ENCODE measurements at places on chromosomes 7 and 10.

DNA sequence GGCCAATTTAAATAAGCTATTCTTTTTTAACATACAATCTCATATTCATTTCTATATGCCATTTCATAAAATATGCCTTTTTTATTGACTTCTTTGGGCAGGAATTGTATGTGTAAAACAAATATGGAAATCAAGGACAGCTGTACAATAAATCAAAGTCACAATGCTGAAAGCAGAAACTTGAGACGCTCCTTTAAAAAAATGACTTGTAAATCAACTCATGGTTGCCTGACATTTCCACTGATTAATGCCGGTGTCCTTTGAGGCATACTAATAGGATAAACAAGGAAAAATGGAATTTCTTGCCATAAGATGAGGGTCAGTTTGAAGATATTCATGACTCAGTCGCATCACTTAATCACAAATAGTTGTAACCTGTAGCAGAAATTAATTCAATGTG, 247.4 kb upstream of the TEX47 start:
- DNase-seq = peak; percentile 8

DNA sequence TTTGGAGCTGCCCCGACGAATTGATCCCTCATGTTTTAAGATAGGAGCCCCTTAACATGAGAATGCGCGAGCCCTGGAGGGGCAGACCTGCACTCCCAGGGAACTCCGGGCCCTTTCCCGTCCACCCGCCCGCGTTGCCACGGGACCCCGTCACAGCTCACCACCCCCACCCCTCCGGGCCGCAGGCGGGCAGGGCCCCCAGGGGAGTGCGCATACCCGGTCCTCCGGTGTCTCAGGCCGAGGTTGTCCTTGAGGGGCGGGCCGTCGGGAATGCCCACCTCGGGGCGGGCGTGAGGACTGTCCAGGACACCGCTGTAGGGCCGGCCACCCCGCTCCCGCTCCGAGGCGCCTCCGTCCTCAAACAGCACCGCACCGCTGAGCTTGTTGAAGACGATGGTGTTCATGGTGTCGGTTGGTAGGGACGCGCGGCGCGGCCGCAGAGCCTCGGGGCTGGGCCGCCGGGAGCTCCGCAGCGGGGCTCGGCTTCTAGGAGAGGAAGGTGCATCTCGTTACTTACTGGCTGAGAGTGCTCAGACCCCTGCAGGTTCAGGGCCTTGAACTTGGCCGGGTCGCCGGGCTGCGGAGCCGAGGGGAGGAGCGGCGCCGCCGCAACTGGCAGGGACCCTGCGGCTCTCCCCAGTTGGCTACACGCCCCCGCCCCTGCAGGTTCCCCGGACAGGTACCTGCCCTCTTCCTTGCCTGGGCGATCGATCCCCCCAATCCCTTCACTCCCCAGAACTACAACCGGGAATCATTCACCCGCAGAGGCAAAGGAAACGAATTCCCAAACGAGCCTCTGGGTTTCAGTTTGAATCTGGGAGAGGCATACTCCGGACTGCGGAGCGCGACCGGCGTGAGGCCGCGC, 2.4 kb downstream of the MKX start:
- DNase-seq = peak; percentile 17

- no peak for DNase-seq
These were observed 6.2 kb upstream of the TSPAN15 start for GRCh38 chr10:69445041-69445440.

GRCh38 chr7:137983323-137984008, 18.4 kb downstream of the CREB3L2 start:
- no peak for DNase-seq

DNA sequence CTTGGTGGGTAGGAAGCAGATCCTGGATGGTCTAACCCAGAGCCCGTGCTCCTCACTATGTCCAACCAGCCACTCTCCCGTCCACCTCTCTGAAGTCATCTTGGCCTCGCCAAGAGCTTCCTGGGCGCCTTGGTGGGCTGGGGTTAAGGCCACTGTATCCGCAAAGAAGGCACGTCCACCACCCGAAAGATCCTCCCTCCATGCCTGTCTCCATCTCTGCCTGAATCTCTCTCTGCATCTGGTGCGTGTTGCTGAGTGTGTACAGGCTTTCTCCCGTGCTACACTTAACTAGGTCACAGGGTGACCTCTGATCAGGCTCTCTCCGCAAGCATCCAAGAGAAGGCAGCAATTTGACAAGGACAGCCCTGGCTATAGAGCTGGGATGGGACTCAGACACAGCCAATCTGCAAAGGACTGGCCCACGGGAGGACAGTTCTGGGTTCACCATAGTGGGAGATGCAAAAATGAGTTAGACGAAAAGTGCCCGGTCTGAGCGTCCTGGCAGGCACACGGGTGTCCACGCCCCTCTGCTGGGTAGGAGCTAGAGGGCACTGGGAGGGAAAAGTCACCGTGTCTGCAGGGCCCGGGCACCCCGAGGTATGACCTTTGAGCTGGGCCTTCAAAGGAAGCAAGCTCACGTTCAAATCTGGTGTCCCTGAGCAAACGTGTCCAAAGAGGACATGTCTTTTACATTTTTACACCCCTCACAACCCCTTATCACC, 9.4 kb upstream of the RFC2 start:
- DNase-seq = no peak

DNA sequence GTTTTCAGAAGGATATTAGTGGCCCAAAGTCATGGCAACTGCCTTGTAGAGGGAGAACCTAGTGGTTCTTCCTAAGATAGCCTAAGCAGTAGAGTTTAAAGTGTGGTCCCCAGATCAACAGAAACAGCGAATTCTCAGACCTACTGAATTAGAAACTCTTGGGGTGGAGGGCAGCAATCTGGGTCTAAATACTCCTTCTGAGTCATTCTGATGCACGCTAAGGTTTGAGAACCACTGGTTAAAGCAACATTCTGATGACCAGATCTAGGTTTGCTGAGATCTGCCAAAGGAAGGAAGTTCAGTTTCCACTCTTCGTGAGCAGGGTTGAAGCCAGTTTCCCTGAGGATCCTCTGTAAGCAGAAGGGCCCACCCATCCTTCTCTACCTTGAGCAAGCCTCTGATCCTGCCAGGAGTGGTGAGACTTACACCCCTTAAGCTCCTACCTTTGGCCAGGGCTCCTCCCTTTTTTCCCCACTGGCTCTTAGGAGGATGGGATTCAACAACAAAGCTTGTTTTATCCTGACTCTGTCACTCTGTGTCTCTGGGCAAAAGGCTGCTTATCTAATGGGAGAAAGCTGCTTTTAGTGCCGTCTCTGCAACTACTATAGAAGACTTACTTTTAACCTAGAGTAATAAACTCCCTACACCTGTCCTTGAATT, 26.8 kb upstream of the TRUB1 start:
- no peak for DNase-seq

GRCh38 chr7:139109983-139110411, 477 bp upstream of the ZC3HAV1 start:
- no peak for DNase-seq

DNA sequence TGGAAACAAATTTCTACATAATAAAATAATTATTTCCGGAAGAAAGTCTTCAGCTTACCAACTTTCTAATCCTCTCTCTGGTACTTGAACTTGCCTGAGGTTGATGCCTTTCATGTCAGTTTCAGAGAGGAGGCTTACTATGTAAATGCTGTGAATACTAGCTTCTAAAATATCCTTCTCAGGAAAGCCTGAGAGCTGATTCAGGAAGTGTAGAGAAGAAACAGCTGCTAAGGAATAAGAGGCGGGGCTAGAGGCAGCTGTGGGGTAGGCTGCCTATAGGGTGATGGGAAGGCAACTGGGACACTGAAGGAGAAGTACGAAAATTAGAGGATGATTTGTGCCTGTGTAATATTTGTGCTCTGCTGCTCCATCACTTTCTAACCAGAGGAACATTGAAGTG, 69.3 kb downstream of the AVL9 start:
- DNase-seq = peak; percentile 8

DNA sequence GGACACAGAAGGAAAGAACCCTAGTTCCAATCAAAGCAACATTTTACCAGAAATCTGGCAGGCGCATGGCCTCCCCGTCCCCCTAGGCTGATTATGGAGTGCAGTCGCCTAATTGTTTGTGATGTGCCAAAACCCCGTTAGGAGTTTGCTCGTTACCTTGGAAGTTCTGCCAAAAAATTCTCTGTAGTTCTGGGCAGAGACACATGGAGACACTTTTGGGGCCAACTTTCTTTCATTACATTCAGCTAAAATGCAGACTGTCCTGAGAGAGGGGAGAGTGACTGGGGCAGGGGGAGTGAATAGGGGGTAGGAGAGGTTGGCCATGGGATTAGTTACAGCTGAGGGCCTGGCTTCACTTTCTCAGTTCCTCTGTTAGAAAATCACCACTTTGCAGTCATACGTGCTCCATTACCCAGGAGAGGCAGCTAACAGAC, 158.0 kb upstream of the NPVF start:
- DNase-seq = no peak

GRCh38 chr10:34045571-34046190, 711.2 kb upstream of the NRP1 start:
- DNase-seq = peak; percentile 74

DNA sequence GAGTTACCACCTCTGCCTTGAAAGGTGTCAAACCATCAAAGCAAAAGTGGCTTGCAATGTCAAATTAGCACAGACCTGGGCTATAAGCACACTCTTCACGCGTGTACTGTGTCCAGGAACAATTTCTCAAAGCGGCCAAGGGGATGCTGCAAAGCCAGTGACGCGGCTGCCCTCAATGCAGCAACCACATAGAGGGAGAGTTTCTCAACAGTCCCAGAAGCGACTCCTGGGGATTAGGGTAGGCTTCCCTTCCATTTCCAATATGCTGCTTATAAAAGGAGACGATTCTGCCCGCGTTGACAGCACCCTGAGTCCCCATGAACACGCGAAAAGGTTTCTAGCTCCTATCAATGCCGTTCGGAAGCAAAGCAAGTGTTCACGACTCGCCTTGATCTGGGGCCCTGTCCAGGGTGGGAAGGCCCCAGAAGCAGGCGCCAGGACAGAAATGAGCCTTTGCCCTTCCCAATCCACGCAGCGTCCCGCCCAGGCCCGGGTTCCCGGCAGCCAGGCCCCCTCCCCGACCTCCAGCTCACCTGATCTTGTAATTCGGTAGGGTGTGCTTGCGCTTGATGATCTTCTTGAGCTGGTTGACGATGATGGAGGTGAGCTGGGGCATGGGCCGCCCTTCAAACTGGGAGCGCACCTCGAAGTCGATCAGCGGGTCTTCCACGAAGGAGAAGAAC, 1.3 kb downstream of the PDZD8 start:
- DNase-seq = peak; percentile 40

DNA sequence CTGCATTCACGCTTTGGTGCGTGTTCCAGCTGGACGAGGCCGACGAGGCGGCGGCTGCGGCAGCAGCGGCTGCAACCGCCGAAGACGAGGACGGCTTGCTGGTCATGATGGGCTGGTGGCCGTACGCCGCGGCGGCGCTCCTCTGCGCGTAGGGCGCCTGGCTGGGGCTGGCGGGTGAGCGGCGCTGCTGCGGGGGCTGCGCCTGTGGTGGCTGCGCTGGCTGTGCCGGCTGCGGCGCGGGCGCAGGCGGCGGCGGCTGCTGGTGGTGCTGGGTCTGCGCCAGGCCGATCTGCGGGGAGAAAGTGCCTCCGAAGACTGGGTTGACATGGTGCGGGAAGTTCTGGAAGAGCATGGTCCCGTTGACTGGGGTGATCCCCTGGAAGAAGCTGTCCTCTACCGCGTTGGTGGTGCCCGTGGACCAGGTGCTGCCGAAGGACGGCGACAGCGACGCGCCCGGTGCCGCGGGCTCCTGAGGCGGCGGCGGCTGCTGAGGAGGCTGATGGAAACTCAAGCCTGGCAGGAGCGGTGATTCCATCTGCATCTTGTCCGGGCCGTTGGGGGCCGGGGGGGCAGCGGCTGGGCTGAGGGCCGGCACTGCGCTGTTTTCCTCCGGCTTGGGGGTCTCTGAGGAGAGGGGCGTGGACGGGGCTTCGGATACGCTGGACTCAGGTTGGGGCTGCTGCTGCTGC, 51.1 kb downstream of the CPEB3 start:
- peak; percentile 18 for DNase-seq

- DNase-seq = no peak
These were observed 39.1 kb downstream of the LRRTM3 start for GRCh38 chr10:66964946-66965345.

- no peak for DNase-seq
These were observed 318.2 kb upstream of the MEOX2 start for GRCh38 chr7:16004702-16005101.

- DNase-seq = no peak
These were observed 22.7 kb downstream of the WIPI2 start for GRCh38 chr7:5212633-5213285.

- no peak for DNase-seq
These were observed 340.1 kb downstream of the NXPH1 start for GRCh38 chr7:8773518-8773917.

DNA sequence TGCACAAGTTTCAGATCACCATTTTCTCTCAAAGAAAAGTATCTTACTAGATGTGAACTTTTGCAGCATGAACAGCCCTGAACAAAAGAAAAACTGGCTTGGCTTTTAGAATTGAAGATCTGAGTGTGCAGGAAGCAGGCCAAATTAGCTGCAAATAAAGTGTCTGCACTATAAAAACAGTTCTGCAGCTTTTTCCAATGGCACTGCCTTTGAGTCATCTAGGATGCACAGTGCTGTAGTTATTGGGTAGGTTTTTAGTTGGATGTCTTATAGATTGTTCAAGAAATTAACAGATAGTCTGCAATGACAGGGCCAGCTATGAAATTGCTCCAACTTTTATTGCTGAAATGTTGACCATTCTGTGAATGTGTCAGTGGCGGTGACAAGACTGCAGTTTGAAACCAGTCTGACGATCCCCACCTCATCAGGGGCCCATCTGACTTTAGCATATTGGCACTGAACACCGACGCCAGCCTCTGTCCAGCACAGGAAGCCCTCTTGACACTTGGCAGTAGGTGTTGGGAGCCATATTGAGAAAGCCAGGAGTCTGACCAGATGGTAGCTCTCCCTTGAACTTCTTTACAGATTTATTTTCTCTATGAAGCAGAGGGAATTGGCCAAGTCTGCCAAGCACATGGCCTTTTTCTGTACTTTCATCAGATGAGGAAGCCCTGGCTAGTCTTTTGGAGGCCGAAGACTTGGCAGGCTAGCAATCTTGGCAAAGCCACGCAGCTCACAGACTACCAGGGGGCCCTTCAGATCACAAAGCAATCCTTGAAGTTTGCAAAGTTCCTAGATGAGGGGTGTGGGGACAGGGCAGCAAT, 490.6 kb downstream of the NEBL start:
- DNase-seq = no peak

GRCh38 chr7:156475666-156476065, 164.9 kb upstream of the RNF32 start:
- DNase-seq = peak; percentile 19

Data from fibroblast of upper back skin (primary cell).